T1000 (cell line): ENCODE measurements at places on chromosomes 7 and 10.

- DNase-seq, result no peak
Observed at GRCh38 chr7:138515001-138515528, 55.0 kb downstream of the TRIM24 start.

- DNase-seq, result no peak
Observed at GRCh38 chr10:120456143-120456625, 843 bp upstream of the PLPP4 start.

DNA sequence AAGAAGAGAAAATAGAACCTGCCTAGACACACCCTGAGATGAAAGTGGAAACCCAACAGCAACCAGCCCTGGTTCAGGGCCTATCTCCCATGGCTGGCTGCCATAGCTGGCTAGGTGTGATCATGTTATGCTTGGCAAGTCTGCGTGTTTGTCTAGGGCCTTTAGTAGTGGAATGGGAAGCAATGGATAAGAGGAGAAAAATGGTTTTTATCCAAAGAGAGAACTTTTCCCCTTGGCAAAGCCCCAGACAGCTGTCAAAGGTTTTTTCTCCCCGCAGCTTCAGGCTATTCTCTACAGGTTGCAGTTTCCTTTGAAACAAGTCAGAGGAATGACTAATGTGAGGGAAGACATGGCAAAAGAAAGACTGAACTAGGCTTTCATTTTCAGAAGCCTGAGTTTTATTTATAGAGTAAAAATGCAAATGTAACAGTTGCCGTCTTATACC lies 161.5 kb downstream of the SEMA3D start:
- DNase-seq, result no peak

- DNase-seq, result no peak
Observed at GRCh38 chr7:36900988-36901710, 176.9 kb upstream of the AOAH start.

GRCh38 chr7:3670898-3671297 lies 369.8 kb downstream of the SDK1 start:
- DNase-seq, result no peak

DNA sequence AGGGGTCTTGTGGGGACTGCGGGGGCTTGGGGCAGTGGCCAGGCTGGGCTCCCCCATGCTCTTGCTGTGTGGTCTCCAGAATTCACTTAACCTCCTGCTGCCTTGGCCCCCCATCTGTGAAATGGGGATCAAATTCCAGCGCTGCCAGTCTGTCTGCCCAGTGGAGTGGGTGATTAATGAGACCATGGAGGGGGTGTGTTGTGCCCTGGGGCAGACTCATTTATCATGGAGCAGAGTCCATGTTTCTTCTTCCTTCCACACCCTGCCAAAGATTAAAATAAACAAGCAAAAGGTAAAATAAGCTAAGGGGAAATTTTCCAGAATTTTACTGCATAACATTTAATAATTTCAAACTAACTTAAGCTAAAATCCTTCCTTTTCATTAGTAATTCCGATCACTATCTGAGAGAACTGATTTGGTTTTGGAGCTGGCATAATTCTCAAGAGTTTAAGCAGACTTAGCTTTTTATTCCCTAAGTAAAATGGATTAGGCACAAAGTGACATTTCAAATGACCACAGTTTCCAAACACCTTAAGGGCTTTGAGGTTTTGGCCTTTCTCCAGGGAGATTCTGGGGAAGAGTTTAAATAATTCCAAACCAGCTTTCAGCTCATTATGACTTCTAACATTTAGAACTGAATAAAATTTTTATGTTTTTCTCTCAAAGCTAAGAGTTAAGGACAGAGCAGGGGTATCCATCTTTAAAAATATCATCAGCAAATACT lies 211.9 kb downstream of the CXCL12 start:
- no peak for DNase-seq

DNA sequence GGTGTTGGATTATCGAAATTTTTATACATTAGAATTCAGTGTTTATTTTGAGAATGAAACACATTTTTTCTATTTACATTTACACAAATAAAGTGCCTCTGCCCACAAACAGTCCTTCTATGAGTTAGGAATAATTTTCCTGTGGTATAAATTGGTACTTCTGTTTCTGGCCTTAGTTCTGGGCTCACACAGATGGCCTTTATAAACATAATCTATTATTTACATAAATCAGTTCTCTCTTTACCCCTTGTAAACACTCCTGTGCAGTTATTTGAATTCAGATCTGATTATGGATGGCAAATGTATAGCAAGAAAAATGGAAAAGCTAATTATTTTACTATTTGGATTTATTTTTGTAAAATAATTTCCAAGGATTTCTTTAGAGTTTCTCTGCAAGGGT lies 143.2 kb downstream of the PRKG1 start:
- DNase-seq, result no peak

GRCh38 chr10:129550658-129551057 lies 83.6 kb downstream of the MGMT start:
- DNase-seq, result no peak

DNA sequence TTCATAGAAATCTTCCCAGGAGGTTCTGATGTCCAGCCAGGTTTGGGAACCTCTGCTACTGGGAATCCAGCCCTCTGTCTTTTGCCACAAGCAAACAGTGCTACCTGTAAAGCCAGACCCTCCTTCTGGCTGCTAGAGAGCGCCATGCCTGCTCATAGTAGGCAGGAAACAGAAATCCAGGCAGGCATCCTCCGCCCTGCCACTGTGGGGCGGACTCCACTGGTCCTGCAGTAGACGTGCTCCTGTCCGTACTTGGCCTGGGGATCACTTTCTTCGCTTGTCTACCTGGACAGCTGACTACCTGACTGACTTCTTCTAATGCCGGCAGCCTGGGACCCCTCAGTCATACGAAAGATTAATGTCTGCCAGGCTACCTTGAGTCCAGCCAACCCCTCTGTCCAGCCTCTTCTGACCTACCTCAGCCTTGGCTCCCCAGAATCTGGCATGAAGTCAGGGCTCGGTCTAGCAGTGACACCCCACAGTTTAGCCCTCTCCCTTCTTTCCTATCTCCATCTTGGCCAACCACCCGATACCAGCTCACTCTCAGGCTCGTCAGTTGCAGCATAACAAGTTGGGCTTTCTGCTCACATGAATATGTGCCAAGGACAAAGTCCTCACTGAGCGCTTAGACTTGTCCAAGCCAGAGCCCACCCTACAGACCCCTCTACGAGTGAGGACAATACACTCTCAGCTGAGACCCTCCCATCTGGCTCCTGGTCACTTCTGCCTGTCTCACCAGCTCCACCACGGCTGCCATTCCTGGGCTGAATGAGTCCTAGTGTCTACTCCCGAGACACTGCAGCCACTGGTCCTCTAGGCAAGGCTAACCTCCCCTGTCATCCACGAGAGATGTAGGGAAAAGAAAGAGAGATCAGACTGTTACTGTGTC lies 43.9 kb upstream of the OPALIN start:
- no peak for DNase-seq

DNA sequence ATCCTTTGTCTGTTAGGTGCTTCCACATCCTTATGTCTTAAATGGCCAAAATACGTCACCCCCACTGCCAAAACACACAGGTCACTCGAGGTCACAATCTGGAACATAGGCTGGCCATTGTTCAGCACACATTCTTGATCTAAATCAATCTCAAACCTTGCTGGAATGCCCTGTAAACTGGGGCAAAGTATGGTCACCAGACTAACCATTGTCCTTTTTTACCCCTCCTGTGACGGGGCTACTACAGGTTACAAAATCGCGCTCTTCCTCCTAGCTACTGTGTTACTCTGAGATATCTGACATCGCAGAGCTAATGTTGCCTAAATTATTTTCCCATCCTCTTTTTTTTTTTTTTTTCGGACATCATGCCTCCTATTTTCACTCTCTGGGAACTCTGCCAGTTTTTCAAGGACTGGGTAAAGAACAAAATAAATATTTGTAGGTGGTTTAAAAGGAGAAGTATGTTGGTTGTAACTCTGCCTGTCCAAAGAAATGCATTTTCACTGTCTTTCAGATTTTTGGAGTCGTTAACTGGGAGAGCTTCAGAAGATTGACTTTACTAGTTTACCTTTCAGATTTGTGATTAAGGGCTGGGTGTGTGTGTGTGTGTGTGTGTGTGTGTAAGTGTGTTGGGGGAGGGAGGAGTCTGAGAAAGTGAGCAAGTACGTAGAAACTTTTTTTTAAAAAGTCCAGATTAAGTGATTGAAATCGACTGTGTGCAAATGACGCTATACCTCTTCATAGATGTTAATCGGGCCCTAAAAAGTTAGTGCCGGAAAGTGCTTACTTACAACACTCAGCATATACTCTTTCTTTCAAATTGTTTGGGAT lies 942 bp upstream of the KIAA1217 start:
- DNase-seq, result no peak

DNA sequence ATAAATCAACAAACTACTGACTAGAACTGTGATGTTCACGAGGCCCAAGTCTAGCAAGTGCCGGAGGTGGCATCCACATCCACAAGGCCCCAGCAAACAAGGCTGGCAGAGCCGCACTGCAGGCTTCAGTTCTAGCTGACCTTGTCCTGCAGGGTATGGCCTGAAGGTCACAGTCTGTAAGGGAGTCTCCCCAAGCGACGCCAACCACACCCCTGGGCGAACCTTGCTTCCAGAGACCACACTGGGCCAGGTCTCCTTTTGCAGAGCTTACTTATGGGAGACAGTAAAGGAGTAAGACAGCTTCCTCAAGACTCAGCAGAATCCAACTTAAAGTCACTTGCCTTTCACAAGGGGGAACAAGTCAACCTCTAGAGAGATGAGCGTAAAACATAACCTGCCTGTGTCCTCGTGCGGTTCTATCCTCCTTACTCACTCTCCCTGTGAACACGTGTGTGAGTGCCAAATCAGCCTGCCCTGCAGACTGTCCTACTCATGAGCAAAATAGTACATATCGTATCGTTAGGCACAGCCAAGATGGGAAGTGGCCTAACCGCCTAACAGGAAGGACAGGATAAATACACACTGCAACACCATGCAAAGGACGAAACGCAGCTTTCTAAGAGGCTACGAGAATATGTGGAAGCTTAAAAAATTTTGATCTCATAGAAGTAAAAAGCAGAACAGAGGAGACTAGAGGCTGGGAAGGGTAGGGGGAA lies 22.7 kb downstream of the FAM53B start:
- DNase-seq, result no peak

GRCh38 chr7:45564485-45564884 lies 9.7 kb upstream of the ADCY1 start:
- DNase-seq, result no peak

GRCh38 chr10:11087372-11087771 lies 69.7 kb downstream of the CELF2 start:
- no peak for DNase-seq

- no peak for DNase-seq
Observed at GRCh38 chr10:120188950-120189349, 268.1 kb upstream of the PLPP4 start.

- no peak for DNase-seq
Observed at GRCh38 chr7:23396222-23397015, 73.9 kb downstream of the IGF2BP3 start.

- DNase-seq, result no peak
Observed at GRCh38 chr10:80462299-80462980, 8.3 kb downstream of the TSPAN14 start.

DNA sequence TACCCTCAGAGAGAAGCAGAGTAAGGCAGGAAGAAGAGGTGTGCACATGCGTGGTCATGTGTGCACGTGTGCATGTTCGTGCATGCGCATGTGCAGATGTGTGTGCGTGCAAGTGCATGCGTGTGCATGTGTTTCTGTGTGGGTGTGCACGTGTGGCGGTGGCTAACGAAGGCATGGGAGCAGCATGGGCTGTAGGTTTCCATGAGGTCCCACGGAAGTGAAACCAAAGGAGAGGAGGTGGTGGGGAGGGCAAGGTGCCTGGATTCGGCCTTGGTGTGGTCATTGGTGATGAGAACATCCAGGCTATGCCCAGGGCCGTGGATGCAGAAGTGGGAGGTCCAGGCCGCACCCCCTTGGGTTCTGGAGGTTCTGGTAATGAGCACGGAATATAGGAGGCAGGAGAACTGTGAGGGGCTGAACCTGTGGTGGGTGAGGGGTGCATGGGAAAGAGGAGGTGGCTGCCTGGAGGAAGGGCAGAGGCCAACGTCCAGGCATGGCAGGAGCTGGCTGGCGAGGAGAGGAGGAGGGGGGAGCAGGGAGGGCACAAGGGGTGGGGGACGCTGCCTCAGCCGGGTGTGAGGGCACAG lies 2.4 kb upstream of the INPP5A start:
- no peak for DNase-seq

DNA sequence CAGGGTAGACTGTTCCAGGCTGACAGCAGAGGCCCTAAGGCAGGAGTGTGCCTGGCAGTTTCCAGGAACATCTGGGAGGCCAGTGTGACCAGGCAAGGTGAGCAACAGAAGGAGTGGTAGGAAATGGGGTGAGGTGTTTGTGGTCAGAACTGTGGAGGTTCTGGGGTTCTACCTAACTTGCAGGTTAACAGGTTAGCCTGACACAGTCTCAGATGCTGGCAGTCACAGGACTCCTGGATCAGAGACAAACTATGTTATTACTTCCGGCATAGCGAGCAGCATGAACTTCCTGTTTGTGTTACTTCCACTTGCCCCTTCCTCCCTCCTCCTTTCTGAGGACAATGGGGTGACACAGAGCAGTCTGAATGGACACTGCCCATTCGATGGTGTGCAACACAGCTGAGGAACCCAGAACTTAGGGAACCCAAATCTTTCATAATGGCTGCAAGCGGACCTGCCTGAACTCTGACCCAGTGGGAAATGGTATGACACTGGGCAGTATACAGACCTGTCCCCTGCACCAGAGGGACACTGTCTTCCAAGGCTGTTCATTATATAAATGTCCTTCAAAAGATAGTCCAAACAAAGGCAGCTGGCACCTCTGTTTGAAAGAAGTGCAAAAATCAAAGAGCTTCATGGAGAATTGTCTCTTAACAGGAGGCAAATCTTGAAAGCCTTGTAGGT lies 3.9 kb upstream of the SAR1A start:
- no peak for DNase-seq

GRCh38 chr7:148623586-148624282 lies 33.2 kb downstream of the C7orf33 start:
- DNase-seq, result no peak

DNA sequence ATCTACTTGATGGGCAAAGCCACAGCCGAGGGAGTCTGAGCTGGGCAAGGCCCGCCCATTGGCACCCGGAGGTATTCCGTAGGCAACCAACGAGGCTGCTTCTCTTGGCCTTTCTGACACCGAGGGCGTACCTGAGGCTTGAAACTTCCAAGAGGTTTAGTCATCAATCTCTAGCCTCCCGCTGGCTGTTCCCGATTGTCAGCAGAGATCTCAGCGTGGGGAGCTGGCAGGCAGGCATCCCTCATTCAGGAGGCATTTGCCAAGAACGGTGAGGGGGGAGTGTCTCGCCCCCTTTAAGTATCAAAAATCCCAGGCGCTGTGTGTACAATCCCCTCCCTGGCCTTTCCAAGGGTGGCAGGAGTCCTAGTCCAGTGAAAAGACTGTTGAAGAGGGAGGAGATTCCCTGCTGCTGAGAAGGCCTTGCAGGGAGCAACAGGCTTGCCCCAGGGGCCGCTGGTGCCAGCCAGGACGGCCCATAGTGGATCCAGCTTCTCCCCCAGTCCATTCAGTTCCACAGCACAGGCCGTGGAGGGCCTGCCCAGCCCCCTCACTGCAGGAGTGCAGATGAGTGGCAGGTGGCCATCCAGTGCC lies 39.7 kb downstream of the OAT start:
- no peak for DNase-seq

- DNase-seq, result no peak
Observed at GRCh38 chr7:125316466-125316865, 386.8 kb upstream of the POT1 start.
